ENCODE measurements at places on chromosomes 5 and 9.

GRCh38 chr5:159915904-159916840, at the start of gene ADRA1B:
ADRA1B (plus strand) TSS chr5:159916482; CDS start chr5:159916906, 424 bp downstream.
- peak; percentile 65 for DNase-seq

GRCh38 chr5:131488463-131488862, 146.6 kb downstream of the RAPGEF6 start:
- no peak for DNase-seq

- DNase-seq = peak; percentile 91
Observed at GRCh38 chr9:89603767-89604665, 796 bp upstream of the GADD45G start.

DNA sequence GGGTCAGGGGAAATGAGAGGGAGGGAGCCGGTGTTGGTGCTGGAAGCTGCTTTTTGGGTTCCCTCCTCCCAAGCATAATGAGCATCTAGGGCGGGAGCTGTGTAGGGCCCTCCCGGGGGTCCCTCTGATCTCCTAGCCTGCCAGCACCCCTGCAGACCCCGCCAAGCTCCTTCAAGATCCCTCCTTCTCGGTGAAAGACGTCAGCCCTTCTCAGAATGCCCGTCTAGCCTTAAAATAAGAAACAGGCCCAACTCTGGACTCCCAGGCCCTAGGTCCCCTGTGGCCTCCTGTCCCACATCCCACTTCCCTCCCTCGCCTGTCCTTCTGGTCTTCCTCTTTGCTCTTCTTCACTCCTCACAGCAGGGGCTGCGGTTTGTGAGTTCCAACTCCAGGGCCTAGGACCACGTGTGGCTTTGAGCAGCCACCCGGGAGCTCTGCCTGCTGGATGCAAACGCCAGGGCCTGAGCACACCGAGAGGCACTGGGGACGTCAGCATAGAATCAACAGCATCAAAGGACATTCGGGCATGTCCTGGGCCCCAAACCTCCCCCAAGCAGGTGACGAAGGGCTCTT, 8.8 kb upstream of the SCGB3A1 start:
- peak; percentile 7 for DNase-seq

DNA sequence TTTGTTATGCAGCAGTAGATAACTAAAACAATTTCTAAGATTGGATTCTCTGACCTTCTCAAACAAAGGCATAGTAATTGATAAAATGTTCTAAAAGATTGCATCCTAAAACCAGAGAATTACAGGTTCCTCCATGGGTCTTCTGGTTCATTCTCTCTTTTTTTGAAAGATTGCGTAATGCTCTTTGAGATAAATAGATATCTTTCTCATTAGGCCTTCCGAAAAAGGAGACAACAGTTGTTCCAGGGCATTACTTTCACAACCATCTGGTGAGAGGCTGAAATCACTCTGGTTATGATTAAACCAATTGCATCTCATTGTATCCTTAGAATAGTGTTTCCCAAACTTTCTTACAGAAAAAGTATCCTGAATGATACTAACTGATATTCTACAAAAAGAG, 174.7 kb upstream of the NREP start:
- no peak for DNase-seq

All from testis (tissue), 5 donors.